Bone marrow (tissue), 2 donors: ENCODE measurements at places on chromosomes 1 and 21.

DNA sequence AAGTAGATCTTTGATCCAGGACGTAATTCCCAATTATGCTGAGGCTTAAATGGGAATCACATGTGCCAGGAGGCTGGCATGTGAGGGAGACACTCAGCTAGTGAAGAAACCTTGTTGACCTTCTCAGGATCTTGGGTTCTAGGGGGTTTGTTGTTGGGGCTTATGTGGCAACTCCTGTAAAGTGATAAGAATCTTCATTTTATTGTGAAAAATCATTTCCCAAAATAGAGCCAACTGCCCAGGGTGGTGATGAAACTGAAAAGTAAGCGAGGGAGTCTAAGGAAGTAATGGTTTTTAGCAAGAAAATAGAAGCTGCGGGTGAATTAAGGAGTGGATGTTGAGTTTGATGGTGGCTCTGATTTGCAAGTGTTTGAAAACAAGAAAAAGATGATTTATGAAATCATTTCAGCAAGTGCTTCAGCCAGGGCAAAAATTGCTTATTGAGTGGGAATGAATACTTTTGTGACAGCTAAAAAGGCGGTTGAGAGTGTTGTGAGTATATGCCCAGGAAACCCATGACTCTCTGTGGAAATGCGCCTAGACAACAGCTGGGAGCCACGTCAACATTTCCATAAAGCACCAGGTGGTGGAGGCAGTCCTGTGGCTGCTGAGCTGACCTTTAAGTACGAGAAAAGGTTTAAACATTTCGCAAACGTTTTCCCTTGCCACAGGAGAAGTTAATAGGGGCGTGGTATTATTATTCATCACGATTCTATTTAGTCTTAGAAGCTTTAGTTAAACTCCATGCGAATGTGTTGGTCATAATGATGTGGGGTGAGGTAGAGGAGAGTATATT lies 102.7 kb downstream of the HMGB4 start:
- DNase-seq: no peak

DNA sequence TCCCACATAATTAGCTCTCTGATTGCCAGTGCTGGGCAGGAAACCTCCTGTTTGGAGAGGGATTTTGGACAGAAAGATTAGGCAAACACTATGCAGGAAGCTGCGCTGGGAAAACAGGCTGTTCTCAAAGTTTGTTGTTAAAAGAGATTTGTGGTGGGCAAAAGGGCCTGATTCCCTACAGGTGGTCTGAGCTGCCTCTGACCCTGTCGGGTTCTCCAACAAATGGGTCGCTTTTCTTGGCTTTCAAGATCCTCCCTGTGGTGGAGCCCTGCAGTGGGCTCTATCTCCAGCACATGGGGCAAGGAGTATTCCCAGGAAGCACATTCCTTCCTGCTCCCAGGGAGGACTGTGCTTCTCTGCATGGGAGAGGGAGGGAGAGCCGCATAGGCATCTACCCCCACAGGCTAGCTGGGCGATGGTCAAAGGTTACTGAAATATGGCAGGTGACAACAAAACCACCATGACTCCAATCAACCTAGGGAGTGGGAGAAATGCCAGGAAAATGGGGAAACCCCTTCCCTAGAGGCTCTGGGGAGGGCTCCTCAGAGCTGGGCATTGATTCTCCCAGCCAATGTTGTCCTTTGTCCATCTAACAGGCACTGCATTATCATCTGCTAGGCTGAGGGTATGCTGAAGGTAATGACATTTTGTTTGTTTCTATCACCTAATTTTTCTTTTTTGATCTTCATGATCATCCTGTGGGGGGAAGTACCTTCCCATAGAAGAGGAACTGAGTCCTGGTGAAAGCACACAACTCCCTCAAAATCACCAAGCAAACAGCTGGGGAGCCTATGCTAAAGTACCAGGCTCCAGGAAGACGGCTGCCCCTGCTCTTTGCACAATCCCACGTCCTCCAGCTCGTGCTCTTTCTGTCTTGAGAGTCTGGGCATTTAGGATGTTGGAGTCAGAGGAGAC lies 85.3 kb downstream of the PLXNA2 start:
- no peak for DNase-seq

DNA sequence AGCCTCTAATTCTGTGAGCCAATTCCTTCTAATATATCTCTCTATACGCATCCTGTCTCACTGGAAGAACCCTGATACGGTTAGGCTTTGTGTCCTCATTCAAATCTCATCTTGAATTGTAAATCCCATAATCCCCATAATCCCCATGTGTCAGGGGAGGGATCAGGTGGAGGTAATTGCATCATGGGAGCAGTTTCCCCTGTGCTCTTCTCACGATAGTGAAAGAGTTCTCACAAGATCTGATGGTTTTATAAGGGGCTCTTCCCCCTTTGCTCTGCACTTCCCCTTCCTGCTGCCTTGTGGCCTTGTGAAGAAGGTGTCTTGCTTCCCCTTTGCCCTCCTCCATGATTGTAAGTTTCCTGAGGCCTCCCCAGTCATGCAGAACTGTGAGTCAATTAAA lies 116.1 kb downstream of the MRPS6 start:
- no peak for DNase-seq

DNA sequence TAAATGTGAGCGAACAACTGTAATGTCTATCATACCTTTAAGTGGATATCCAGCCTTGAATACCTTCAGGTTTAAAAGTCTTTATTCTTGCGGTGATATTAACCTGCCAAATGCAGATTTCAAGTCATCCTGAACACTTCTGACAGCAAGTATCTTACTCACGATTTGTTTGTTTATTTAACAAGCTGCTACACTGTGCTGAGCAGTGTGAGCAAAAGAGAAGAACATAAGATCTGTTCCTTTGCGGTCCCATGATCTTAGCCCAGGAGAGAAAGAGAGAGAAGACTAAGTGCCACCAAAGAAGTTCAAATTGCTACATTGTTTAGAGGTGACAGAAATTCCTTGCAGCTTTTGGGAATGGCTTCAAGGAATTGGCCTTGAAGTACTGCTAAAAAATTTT lies 9.5 kb upstream of the IL24 start:
- DNase-seq: no peak

DNA sequence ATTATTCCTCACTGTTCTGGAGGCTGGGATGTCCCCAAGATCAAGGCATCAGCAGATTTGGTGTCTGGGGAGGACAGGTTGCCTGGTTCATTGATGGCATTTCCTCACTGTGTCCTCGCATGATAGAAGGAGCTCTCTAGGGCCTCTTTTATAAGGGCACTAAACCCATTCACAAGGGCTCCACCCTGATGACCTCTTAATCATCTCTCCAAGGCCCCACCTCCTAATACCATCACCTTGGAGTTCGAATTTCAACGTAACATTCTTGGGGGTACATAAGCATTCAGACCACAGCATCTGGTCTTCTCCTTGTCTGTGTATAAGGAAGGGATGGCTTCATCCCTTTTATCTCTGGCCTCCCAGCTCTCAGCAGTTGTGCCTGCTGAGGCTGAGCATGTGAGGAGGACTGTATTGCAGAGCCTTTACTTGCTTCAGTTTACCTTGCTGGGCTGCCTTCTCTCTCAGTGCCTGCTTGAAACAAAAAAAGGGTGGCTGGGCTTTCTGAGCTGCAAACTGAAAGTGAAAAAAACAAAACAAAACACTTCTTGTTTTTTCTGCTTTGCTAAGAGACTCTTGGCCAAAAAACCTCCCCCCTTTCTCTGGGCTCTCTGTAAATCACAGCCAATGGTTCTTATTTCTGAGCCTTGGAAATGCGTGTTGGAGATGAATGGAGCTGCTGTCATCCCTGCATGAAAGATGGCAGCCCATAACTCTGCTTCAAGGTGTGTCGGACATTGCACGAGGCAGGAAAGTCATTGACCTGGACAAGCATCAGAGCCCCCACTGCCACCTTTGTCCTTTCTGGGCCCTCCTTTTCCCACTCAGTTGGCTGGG lies 75.8 kb downstream of the RHOU start:
- DNase-seq: no peak

GRCh38 chr1:169529068-169529642 lies 43.4 kb upstream of the SLC19A2 start:
- no peak for DNase-seq

- DNase-seq: no peak
These were observed 58.1 kb upstream of the ZNF648 start for GRCh38 chr1:182119631-182120030.

GRCh38 chr21:41045534-41046268 lies 122.3 kb upstream of the BACE2 start:
- no peak for DNase-seq

GRCh38 chr1:203913073-203913521 lies 51.7 kb downstream of the SNRPE start:
- DNase-seq: no peak

- no peak for DNase-seq
These were observed 44.7 kb upstream of the CITED4 start for GRCh38 chr1:40906781-40907400.

DNA sequence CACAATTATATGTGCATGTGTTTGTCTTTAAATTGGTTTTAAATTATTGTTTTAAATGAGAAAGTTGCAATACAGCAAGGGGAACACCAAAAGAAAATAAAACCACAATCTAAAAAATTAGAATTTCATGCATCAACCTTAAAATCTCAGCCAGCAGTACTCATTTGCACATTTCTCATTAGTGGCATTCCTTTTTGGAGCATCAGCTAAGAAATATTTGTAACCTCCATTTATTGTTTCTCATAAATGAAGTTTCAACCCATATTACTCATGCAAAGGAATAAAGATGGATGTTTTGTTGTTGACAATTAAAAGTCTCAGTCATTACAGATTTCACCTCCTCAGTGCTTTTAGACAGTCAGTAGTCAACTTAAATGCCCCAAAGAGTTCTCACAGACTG lies 160.1 kb downstream of the TBX15 start:
- no peak for DNase-seq

DNA sequence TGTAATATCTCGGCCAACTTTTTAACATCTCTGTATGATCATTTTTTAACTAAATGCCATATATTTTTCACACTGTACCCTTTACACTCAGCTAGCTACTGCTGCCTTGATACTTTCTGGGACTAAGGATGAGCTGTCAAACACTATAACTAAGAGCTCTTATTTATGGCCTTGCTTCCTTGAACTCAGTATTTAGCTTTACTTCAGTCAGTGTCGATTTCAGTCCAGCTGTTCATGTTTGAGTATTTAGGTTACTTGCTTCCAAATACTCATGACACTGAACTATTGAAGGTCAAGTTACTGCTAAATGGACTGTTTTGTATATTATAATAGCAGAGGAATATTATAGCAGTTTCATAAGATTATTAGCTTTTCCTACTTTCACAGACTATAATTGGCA lies 25.9 kb upstream of the USP25 start:
- no peak for DNase-seq

DNA sequence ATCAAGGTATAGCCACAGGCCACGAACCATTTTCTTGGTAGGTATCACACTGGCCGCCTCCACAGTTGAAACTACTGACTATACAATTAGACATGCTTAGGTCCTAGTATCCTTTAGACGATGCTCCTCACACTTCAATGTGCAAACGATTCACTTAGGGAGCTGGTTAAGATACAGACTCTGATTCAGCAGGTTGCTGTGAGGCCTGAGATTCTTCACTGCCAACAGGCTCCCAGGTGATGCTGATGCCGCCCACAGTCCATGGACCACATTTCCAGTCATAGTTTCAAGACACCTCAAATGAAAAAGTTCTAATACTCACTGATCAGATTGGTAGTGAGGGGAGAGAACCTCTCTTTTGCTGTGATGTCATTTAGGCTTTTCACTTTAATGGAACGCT lies 6.8 kb downstream of the ATP5PO start:
- no peak for DNase-seq

- DNase-seq: peak; percentile 69
These were observed 470 bp downstream of the RPRD2 start for GRCh38 chr1:150364231-150365003.

DNA sequence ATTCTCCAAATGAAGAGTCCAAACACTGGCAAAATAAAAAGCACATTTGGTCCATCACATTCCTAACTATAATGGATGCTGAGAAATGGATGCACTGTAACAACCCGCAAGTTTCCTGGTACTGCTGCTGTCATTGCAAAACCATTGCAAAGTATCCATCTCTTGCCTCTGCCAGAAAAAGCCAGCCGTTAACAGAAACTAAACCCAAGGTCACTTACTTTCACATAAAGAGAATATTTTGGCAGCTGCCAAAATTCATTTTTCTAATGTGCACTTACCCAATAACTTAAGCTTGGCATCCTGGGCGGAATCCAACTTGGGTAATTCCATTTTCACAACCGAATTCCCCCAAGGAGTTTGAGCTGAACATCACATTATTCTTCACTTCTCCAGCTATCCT lies 77.0 kb upstream of the LRRC8D start:
- no peak for DNase-seq

GRCh38 chr1:26730695-26731094 lies 34.9 kb downstream of the ARID1A start:
- no peak for DNase-seq

GRCh38 chr1:172637522-172637921 lies 21.4 kb upstream of the FASLG start:
- no peak for DNase-seq

- DNase-seq: no peak
These were observed 242.0 kb downstream of the RHOU start for GRCh38 chr1:228977307-228977706.

DNA sequence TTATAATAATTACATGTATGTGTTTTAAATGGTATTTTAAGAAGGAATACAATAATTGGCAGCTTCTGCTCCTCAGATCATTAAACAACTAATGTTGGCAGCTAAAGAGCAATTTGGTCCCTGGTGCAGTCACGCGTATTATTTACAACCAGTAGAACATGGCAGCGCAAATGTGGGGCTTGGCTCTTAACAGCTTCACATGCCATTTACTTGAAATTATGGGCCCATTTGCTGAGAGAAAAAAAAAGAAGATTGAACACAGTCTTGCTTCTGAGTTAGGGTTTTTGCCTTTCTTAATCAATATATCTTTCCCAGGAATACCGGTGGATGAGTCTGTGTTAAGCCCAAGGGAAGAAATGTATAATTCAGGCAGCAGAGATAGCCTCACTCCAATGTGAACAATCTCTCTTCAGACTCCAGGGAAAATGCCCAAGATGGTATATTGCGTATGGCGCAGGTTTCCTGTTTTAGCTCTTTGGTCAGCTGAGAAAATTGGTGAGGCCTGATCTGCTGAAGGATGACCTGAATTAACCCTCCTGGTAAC lies 174.5 kb downstream of the DISC1 start:
- DNase-seq: no peak

DNA sequence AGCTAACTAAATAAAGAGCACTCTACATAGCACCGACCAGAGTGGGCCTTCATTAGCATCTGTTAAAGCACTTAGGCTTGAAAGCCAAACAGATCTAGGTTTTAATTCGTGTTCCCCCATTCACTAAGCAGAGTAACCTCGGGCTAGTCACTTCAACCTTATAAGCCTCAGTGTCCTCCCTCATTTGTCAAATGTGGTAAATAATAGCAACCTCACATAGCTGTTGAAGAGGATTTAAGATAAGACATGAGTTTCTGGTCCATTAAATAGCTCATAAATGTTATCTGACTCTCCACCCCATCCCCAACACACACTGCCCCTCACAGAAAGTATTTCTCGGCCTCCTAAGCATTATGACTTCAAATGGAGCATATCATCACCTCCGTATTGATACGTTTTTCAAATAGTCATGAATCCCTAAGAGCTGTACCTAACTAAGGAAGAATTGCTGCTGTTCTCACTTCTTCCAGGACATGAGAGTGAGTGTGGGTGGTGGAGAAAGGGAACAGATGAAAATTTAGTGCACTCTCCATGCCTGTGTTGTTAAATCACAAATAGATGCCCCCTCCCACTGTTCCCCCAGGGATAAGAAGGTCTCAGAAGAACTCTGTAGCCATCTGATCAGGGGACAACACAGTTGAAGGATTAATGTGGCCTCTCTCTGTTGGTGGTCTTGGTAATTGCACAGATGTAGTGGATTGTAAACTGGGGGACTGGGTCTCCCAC lies 47.6 kb downstream of the PLPP3 start:
- no peak for DNase-seq

GRCh38 chr1:45643978-45644377 lies 20.1 kb upstream of the CCDC17 start:
- DNase-seq: no peak
